Anterior cingulate cortex (tissue), 58 donors: ENCODE measurements at places on chromosomes 11 and 22.

DNA sequence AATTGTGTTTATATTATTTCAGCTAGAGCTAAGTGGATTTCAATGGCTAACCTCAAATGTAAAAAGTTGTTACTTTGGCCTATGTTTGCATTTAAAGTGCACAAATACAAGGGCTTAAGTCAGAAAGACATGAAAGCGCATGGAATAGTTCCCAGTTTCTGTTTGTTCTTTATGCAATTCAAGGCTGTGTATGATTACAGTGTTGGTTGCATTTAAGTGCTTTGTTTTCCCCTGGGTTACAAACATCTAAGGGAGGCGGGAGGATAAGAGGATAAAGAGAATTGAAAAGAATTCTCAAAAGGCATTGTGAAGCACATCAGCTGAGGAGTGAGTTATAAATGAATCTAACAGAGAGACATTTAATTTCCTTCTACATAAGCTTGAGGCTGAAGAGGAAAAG lies 453.4 kb downstream of the NTM start:
- no peak for DNase-seq

GRCh38 chr11:47234669-47235100 lies 13.9 kb downstream of the ACP2 start:
- no peak for DNase-seq

DNA sequence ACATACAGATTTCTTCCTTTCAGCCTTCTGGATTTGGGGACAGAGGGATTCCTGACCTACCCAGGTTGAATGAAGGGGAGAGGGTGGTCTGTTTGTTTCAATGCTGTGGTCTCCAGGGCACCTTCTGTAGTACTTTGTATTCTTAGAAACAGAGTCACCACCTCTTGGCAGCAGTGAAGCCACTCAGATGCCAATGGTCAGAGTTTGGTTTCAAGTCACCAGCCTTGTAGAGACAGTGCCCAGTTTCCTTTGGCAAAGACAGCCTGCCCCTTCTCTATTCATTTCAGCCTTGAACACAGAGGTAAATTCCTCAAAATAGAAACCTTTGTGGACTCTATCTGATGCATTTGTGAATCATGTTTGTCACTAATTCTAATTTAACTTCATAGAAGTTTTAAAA lies 111.7 kb upstream of the RASSF10 start:
- DNase-seq = no peak

DNA sequence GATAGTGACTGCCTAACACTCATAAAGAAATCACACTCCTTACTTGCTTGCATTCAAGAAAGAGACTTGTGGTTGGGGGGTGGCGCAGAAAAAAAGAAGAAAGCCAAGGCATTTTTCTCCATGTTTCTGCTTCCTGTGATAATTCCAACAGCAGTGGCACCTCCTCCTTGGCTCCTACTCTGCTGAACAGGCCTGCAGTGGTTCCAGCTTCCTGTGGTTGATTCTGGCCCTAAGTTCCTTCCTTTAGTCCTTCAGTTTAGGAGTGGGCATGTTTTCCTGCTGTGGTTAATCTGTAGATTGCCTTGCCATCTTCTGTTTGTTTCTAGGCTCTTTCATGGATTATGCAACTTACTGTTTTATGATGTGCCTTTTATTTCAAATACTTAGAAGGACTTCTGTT lies 940.4 kb downstream of the DLG2 start:
- DNase-seq = no peak

DNA sequence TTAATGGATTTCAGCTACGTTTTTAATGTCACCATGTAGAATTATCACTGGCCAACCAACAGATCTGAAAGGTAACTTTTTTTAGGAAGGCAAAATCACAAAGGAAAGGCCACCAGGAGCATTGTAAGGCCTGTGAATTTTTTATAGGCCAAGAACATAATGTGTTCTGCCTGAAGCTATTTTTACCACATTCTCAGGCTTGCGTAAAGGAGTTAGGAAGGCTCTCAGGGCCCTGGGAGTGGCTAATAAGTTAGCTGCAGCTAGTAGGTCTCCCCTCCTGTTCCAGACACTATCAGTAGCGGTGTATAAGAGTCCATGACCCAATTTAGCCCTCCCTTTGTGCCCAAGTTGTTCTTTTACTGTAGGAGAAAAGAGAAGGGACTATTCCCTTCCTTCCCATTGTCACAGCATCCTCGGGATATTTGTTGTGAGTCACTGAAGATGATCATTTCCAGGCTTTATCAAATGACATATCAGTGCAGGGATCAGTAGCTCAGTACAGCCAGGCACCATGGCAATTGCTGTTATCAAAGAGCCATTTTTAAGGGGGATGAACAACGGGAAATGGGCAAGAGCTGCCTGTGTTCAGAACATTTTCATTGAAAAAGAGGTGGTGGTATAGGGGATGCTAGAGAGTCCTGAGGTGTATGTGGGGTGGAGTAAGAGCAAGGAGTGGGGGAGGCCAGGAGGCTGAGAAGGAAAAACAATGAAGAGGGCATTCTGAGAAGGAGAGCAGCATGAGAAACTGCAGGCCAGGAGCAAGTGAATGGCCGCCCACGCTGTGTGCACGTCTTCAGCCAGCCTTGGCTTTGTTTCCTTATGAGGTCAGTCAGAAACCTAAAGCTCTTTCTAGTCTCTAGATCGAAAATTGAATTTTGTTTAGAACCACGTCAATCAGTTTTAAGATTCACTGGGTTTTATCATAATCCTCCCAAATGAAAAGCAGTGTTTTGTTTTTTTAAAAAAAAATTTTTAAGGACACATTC lies 940.3 kb downstream of the NTM start:
- DNase-seq = no peak

GRCh38 chr22:44755956-44756361 lies 3.6 kb downstream of the ARHGAP8 start:
- no peak for DNase-seq

GRCh38 chr11:82183346-82183745 lies 550.3 kb downstream of the FAM181B start:
- no peak for DNase-seq

GRCh38 chr11:57399972-57400578 lies 9.6 kb upstream of the PRG2 start:
- DNase-seq = no peak

DNA sequence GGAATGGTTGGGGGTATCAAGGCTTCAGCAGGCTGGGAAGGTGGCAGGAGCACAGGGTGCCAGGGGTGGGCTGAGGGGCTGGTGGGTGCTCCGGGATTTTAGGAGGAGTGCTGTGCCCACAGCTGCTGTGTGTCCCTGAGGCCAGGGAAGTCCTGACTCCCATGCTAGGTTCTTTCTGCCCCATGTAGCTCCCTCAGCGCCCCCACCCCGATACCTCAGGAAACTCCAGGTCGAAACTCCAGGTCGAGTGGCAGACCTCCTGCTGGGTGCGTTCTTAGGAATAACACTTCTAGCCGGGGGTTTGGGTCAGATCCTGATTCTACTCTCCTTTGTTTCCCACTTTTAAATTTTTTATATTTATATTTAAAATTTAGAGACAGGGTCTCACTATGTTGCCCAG lies 8.3 kb downstream of the AP2A2 start:
- DNase-seq = no peak

GRCh38 chr22:45518136-45518535 lies 15.5 kb downstream of the FBLN1 start:
- no peak for DNase-seq

DNA sequence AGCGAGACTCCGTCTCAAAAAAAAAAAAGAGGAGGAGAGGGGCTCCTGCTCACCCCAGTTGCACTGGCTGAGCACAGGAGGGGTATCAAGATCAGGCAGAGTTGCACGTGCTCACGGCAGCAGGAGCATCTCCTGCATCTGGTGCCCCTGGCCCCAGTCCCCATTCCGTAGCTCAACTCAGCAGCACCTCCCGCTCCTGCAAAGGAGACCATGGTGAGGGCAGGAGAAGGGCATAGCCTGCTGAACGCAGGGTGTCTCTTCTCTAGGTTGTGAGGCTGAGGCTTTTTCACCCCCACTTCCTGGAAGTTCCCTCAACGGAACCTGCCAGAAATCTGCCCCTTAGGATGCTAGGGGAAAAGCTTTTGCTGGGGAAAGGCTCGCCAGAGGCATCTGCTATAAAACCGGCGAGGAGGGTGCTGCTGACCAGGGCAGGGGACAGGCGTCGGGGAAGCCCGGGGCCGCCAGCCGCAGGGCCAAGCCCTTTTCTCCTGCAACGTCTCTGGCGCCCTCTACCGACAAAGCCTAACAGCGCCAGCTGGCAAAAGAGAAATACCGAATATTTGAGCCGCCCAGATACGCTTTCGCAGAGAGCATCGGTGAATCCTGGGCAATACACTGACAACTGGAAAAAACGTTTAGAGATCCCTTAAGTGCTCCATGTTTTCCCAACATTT lies 1.0 kb upstream of the PPP6R2 start:
- DNase-seq = peak; percentile 38

DNA sequence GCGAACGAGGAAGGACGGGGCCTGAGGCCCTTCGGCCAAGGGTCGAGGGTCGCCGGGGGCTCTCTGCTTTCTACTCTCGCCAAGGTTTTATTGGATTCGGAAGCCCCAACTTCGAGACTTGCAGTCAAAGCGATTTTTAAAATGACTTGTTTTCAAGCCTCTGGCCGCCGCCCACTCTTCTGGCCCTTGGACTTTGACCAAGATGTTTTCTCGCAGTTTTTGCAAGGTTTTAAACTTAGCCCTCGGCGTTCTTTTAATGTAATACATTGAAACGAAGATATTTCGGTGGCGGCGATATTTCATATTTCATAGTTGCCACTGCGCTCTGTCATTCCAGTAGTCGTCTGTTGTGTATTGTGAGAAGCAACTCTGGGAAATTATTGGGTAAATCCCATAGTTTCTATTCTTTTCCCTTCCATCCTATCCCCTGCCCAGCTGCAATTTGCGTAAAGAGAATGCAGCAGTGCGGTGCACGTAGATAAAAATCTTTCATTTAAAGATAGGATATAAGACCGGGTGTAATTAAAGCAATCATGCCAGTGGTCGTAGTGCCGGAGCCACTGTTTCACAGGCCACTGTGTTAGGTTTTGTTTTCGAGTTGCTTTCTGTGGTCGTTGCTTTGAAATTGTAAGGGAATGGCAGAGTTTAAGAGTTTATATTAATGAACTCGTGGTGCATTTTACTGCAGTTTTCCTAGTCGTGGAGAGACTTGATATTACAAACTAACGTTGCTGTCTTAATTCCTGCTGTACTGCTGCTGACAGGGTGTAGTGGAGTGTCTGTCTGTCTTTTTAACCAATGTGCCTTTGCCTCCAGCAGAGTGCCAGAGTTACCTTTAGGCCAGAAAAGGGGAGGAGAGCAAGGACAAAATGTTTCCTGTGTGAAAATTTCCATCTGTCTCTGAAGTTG lies 702 bp downstream of the BIRC2 start:
- no peak for DNase-seq

DNA sequence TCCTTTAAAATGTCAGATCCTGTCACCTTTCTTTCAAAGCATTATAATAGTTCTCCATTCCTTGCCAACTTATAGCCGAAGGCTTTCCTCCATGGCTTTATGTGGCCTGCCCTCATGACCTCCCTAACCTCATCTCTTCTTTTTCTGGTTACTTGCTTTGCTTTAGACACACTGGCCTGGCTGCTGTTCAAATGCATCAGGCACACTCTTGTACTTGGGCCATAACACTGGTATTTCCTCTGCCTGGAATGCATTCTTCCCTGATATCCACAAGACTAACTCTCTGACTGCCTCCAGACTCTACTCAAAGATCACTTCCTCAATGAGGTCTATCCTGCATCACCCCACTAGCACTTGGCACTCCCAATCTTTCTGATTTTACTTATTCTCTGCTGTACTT lies 710.3 kb downstream of the KCNA4 start:
- DNase-seq = no peak

GRCh38 chr11:3004481-3004880 lies 12.4 kb upstream of the NAP1L4 start:
- DNase-seq = no peak

DNA sequence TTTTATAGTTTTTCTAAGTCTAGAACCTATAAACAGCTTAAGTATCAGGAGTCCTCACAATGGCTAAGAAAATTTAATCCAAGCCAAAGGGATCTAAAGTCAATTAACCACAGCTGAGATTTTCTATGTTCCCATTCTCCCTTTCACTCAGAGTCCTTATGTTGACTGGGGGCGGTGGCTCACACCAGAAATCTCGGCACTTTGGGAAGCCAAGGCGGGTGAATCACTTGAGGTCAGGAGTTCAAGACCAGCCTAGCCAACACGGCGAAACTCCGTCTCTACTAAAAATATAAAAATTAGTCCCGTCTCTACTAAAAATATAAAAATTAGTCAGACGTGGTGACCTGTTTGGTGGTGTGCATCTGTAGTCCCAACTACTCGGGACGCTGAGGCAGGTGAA lies 6.9 kb downstream of the RDX start:
- no peak for DNase-seq

- DNase-seq = no peak
These were observed 87.1 kb downstream of the FAM76B start for GRCh38 chr11:95702526-95702925.

GRCh38 chr11:105032495-105032894 lies 2.4 kb downstream of the CASP1 start:
- DNase-seq = no peak

GRCh38 chr22:35397095-35397904 lies 2.6 kb upstream of the MCM5 start:
- DNase-seq = no peak

DNA sequence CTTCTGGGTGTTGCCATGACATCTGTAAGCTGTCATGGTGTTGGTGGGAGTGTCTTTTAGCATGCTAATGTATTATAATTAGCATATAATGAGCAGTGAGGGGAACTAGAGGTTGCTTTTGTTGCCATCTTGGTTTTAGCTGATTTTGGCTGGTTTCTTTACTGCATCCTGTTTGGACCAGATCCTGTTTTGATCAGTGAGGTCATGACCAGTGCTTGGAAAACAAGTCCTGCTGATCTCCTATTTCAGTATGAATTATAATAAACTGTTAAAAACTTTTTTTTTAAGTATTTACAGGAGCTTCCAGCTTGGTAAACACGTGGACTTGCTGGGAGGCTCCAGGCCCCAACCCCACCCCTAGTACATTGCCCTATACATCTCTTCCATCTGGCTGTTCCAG lies 30.5 kb upstream of the P4HA3 start:
- DNase-seq = no peak

DNA sequence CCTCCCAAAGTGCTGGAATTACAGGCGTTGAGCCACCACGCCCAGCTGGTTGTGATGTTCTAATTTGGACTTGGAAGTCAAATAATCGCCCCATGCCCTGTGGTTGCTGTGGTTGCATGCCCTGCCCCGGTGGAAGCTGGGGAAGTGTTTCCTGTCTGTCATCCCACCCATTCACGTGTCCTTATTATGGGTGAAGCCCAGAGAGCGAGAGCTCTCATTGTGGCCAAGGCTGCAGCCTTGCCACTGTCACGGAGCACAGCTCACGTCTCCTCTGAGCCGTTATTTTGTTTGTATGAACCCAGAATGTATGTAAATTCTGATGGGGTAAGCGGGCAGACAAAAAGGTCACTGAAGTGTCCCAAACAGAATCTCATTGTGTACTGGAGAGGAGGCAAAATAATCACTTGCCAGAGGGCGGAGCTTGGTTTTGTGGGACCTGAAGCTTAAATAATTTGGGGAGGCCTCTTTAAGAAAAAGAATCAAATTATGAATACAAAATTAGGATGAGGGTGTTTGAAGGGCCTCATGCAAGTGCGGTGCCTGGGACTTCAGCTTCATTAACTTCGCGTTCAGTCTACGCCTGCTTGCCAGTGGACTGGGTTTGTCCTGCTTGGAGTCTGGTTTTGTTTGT lies 25.8 kb upstream of the TREH start:
- DNase-seq = peak; percentile 55

GRCh38 chr22:23147617-23148387 lies 2.5 kb downstream of the RAB36 start:
- no peak for DNase-seq

GRCh38 chr11:57566005-57566904 lies 1.2 kb downstream of the UBE2L6 start:
- no peak for DNase-seq

- DNase-seq = no peak
These were observed 14.0 kb downstream of the SGSM1 start for GRCh38 chr22:24819911-24820461.
